Activated CD8-positive, alpha-beta memory T cell treated with anti-CD3 and anti-CD28 coated beads for 1 hour (primary cell): ENCODE measurements at places on chromosomes 1 and 21.

DNA sequence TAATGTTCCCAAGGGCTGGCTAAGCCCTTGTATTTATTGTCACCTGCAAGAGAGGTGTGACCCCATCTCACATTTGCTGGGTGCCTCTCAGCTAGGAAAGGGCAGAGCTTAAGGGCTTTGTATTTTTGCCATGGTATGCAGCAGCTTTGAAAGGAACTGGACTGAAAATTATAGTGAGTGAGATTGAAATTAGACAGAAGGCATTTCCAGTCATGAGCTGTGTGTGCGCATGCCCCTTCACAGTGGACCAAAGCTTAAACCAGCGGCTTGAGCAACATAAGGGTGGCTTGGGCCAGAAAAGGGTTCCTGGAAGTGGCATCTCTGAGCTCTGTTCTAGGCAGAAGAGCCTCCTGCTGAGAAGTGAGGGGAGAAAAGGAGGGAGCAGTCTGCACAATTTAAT lies 19.8 kb downstream of the MYOG start:
- DNase-seq = no peak

GRCh38 chr21:26432410-26432809 lies 140.7 kb downstream of the CYYR1 start:
- no peak for DNase-seq

GRCh38 chr1:235430991-235431390 lies 63.8 kb downstream of the TBCE start:
- no peak for DNase-seq

GRCh38 chr1:103576065-103576464 lies 4.7 kb downstream of the AMY2B start:
- no peak for DNase-seq

DNA sequence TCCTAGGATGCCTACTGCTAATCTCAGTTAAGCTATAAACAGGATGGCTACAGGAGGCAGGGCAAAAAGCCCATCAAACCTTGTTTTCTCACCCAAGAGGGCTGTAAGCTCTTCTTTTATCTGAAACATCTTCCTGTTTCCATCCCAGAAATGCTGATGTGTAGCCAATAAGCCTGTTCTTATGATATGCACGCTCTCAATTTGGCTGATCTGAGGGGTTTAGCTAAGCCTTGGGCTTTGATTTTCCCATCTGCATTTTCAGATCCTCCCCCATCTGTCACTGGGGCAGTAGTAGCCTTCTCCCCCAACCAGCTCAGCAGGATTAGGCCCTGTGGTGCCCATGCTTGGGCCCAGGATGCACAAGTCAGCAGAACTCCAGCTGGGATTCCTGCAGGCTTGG lies 105.0 kb downstream of the BRINP2 start:
- DNase-seq = no peak

GRCh38 chr1:247905910-247906503 lies 10.6 kb downstream of the OR2W3 start:
- DNase-seq = no peak

DNA sequence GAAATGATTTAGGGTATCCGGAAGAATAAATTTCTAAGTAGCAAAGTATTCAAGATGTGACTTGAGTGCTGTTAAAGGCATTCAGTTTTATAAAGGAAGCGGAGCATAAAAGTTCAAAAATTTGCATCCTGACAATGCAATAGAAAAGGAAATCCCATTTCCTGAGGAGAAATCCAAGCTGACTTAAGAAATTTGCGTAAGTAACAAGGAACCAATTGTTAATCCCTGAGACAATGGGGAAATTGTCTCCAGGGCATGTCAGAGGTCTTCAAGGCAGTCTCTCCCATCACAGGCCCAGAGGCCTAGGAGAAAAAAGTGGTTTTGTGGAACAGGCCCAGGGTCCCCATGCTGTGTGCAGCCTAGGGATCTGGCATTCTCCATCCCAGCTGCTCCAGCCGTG lies 416.0 kb downstream of the PRDM2 start:
- no peak for DNase-seq

GRCh38 chr1:35047188-35047858 lies 15.6 kb upstream of the ZMYM6 start:
- no peak for DNase-seq

GRCh38 chr1:4601941-4602340 lies 52.5 kb upstream of the AJAP1 start:
- DNase-seq = no peak

GRCh38 chr1:164713456-164714207 lies 154.6 kb downstream of the PBX1 start:
- DNase-seq = no peak

DNA sequence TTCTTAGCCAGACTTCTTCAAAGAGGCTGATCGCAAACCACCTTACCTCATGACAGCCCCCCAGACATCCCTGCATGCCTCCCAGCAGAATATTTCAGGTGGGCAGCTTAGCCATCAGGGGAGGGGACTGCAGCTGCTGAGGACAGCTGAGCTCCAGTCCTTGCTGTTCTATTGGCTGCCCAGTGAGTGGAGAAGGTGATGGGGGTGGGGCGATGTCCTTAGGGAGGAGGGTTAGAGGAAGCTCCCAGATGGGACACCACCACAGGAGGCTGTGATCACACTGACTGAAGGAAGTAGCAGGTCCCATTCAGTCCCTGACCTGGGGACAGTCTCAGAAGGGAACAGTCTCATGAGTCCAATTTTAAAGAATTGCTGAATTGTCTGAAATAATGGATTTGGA lies 38.3 kb downstream of the GJA5 start:
- DNase-seq = no peak

GRCh38 chr1:156098784-156099183 lies 15.7 kb upstream of the LMNA start:
- no peak for DNase-seq

DNA sequence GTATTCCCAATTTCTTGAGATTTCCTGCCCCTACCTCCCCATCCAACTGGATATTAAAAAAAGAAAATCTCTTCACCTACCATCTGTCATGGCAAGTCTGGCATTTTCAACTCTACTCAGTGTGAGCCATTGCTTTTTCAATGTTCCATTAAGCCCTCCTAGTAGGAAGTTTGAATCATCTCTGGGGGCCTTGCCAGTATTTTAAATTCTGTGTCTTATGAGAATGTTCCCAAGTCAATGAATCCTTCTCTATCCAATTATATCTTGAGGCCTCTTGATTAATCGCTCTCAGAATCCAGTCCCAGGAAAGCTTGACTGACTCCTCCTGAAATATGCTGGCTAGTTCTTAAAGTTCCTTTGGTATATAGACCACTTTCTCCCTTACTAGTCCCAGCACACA lies 91.5 kb downstream of the NGF start:
- DNase-seq = no peak

DNA sequence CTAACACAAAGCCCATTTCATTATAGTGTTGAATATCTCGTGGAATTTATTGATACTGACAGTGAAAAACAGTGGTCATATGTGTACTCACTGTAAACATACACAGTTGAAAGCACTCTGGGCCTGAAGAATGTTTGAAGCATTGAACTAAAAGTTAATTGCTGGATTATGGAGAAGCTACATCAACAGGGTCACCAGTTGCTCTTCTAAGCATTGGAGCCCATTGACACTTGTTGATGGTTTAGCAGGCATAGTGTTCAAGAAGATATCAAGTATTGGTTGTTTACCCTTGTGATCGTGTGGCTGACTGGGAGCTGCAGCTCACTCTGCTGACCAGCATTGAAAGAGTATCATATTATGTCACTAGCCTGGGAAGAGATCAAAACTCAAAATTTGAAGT lies 10.3 kb downstream of the ZYG11A start:
- no peak for DNase-seq

- no peak for DNase-seq
Observed at GRCh38 chr1:53162621-53163020, 20.2 kb upstream of the SLC1A7 start.

DNA sequence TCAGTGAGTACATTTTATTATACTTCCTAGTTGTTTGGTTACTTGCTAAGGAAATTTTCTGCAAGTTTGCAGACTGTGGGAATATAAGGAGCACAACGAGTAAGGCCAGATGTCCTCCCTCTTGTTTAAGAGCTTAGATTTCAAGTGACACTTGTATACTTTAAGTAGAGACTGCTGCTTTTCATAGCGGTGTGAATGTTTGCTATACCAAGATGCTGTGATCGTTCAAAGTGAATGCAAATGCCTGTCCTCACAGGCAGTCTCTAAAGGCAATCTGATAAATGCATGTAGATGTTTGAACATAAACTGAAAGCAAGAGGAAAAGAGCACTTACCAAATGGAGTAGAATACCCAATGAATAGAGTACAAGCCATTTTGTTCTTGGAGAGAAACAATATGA lies 226.4 kb downstream of the NRIP1 start:
- no peak for DNase-seq

- no peak for DNase-seq
Observed at GRCh38 chr1:170075186-170075585, 691 bp upstream of the KIFAP3 start.

DNA sequence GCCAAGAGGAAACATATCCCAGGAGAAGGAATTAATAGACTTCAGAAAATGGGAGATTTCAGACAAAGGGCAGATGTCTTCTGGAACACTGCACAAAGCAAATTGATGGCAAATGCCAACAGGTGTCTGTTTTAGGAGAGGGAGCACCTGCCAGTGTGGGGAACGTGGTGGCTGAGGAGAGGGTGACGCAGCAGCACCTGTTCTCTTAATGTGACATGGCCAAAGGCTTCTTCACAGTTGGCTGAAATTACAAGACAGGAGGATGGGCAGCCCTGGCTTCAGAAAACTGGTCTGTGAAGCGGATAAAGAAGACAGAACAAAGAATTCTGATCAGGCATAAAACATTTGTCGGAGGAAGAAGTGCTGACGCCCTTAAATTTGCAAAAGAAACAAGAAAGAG lies 178.7 kb upstream of the RUNX1 start:
- no peak for DNase-seq

- DNase-seq = no peak
Observed at GRCh38 chr1:87986130-87986866, 657.6 kb downstream of the LMO4 start.

DNA sequence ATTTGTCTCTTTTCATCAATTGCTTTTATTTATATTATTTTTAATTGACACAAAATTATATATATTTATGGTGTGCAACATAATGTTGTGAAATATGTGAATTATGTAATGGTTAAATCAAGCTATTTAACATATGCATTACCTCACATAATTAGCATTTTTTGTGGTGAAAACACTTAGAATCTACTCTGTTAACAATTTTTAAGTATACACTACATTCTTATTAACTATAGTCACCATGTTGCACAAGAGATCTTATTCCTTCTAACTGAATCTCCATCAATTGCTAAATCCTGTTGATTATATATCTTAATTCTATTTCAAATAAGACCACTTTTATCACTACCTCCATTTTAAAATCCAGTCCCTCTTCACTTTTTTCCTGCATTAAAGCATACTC lies 42.5 kb downstream of the PLPPR5 start:
- DNase-seq = no peak

DNA sequence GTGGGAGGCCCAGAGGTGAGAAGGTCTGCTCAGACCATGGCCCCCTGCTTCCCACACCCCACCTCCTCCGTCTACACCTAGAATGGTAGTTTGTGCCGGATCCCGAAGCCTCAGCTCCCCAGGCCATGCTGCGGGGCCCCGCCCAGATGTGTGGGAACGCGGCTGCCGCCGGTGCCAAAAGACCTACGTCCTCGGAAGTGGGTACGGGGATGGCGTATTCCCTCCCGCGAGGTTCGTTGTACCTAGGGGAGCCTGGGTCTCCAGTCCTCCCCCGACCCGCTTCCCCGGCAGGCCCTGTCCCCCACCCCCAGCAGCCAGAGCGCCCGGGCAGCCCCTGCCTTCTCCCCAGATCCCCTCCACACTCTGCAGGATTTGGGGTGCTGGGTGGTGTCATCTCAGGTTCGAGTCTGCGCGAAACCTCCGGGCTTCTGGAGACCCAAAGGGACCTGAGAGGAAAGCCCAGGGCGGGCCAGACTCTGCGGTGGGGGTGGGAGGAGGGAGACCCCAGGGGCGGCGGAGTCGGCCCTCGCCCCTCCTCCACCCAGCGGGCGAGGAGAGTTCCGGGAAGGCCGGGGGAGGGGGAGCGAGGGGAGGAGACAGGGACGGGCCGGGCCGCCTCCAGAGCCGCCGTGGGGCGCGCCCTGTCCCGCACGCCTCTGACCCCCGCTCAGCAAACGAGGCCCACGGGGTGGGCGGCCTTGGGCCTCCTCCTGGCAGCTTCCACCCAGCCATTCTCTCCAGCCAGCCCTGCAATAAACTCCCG lies 6.2 kb upstream of the PRDM16 start:
- DNase-seq = no peak

- DNase-seq = no peak
Observed at GRCh38 chr21:27464648-27465047, 497.8 kb upstream of the ADAMTS5 start.

DNA sequence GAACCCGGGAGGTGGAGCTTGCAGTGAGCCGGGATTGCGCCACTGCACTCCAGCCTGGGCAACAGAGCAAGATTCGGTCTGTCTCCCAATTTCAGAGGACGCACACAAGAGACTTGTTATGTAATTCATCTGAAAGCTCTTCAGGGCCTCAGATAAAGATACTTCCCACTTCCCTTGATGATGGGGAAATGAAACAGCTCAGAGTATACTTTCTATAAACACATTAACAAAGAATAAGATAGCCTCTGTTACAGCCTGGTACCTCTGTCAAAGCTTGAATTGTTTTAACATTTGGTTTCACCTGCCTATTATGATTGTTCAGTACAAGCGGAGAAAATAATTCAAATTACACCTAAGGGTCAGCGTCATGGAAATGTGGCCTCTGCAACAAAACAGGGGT lies 622.9 kb upstream of the ADGRL4 start:
- no peak for DNase-seq
